ENCODE measurements at places on chromosomes 11 and 22. TPM values are rescaled to one million over a fixed set of nuclear protein-coding genes. Genes with fewer than 3 reads are reported as not detected.

Gene POU2AF2
- total RNA-seq, result not detected

Gene MIEF1
- 26.6 TPM for total RNA-seq

Gene OR51B2
- total RNA-seq, result not detected

Gene ATM
- total RNA-seq, result 20.0 TPM

Gene UFD1
- total RNA-seq, result 57.5 TPM

Gene CHST1
- 0.63 TPM for total RNA-seq

Gene SMARCB1
- total RNA-seq, result 110 TPM

Gene OR8D4
- not detected for total RNA-seq

All from mesangial cell (primary cell).